Pulmonary artery endothelial cell (primary cell): ENCODE measurements at places on chromosomes 6 and 20. TPM values are rescaled to one million over a fixed set of nuclear protein-coding genes. Genes with fewer than 3 reads are reported as not detected.

BMP6 gene
- 281 and 299 TPM in 2 replicates for total RNA-seq

COL12A1 gene
- 0.32 and 5.8 TPM in 2 replicates for total RNA-seq

FERMT1 gene
- total RNA-seq, result 1.1 and 2.2 TPM in 2 replicates

NEDD9 gene
- total RNA-seq, result 32.8 and 51.5 TPM in 2 replicates

GJA10 gene
- not detected in 2 replicates for total RNA-seq

RBPJL gene
- total RNA-seq, result not detected in 2 replicates

VTA1 gene
- total RNA-seq, result 54.5 and 61.7 TPM in 2 replicates

NEU1 gene
- total RNA-seq, result 54.3 and 71.7 TPM in 2 replicates

RSPO3 gene
- 0.67 and 2.8 TPM in 2 replicates for total RNA-seq

GPX5 gene
- total RNA-seq, result not detected in 2 replicates

HLA-G gene
- total RNA-seq, result not detected in 2 replicates

PDE7B gene
- total RNA-seq, result 42.5 and 48.0 TPM in 2 replicates

ADGRG6 gene
- 10.0 and 14.5 TPM in 2 replicates for total RNA-seq

LY6G5C gene
- 0.86 and 0.88 TPM in 2 replicates for total RNA-seq

HRH3 gene
- total RNA-seq, result not detected in 2 replicates

SEMG1 gene
- not detected in 2 replicates for total RNA-seq

RPL7L1 gene
- 127 and 158 TPM in 2 replicates for total RNA-seq

BAK1 gene
- total RNA-seq, result 21.9 and 22.9 TPM in 2 replicates

PNPLA1 gene
- total RNA-seq, result not detected in 2 replicates

GPR63 gene
- under 0.01 and 0.11 TPM in 2 replicates for total RNA-seq

ROS1 gene
- total RNA-seq, result not detected in 2 replicates

TRIM15 gene
- total RNA-seq, result not detected in 2 replicates

ECT2L gene
- total RNA-seq, result not detected in 2 replicates

COL9A3 gene
- 0.04 and 0.20 TPM in 2 replicates for total RNA-seq
